ENCODE measurements at places on chromosomes 7 and 10.
A peak's percentile ranks its signal among the peaks of the same experiment; 100 is the strongest.

DNA sequence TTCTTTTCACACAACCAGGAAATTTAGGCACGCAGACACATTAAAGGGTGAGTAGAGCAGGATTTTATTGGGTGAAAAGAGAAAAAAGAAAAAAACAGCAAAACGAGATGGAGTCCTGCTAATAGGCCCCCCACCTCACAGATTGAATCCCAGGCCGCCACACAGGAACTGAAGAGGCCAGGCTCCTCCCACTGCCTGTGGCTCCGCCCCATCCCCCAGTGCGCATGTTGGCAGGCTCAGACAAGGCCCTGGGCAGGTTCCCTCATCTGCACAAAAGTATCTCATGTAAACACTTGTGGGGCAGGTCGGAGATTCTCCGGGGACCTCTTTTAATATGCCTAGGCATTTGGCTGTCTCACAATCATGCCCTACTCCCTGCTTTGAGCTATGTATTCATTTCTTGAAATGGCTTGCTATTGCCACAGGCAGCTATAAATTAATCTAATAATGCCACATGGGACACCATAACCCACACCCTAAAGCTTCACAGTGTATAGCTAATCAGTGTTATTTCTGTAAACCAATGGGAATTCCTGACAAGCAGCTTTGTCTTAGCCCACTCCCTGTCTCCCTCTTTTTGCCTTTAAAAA, 76.2 kb upstream of the KIF5B start:
- no peak for DNase-seq

GRCh38 chr10:124323806-124324205, 94.9 kb downstream of the OAT start:
- no peak for DNase-seq

- DNase-seq = peak; percentile 65
Measured at GRCh38 chr7:101235050-101235449, 2.6 kb downstream of the CLDN15 start.

DNA sequence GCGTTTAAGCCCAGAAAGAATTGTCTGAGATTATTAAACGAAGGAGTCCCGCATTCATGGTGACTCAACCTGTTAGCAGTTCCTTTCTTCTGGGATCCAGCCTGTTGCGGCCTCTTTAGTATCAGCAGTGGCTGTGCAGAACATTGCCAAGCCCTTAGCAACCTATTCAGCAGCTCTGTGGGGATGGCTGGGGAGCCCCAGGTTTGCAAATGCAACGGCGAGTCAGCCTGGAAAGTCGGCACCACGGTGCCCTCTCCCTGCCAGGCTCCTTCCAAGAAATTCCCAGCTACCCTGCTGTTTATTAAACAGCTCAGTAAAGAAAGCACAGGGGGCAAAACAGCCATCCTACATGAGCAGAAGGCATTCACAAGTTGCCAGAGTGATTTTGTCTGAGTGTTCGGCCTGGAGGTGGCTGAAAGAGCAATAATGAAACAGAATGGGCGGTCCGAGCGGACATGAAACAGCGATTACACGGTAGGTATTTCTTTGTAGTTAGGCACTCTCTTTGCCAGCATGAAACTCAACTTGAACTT, 198.3 kb downstream of the BAMBI start:
- no peak for DNase-seq

GRCh38 chr7:7434329-7434728, 101.3 kb downstream of the COL28A1 start:
- DNase-seq = no peak

DNA sequence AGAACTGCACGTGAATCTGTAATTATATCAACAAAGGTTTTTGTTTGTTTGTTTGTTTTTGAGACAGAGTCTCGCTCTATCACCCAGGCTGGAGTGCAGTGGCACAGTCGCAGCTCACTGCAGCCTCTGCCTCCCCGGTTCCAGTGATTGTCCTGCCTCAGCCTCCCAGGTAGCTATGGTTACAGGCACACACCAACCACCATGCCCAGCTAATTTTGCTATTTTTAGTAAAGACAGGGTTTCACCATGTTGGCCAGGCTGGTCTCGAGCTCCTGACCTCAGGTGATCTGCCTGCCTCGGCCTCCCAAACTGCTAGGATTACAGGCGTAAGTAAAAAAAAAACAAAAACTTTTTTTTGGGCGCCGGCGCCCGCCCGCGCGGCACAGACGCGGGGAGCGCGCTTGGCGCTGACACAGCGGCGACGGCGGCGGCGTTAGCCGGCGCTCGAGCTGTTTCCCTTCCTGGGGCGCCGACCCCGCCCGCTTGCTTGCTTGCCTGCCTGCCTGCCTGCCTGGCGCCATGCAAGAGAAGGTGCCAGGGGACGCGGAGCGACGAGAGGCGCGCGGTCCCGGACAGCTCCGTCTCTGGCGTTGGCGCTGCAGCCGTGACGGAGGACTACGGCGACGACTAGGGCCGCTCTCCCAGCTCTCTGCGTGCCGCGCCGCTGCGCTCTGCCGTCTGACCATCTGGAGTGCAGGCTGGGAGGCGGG, 171.4 kb upstream of the NUPR2 start:
- no peak for DNase-seq

DNA sequence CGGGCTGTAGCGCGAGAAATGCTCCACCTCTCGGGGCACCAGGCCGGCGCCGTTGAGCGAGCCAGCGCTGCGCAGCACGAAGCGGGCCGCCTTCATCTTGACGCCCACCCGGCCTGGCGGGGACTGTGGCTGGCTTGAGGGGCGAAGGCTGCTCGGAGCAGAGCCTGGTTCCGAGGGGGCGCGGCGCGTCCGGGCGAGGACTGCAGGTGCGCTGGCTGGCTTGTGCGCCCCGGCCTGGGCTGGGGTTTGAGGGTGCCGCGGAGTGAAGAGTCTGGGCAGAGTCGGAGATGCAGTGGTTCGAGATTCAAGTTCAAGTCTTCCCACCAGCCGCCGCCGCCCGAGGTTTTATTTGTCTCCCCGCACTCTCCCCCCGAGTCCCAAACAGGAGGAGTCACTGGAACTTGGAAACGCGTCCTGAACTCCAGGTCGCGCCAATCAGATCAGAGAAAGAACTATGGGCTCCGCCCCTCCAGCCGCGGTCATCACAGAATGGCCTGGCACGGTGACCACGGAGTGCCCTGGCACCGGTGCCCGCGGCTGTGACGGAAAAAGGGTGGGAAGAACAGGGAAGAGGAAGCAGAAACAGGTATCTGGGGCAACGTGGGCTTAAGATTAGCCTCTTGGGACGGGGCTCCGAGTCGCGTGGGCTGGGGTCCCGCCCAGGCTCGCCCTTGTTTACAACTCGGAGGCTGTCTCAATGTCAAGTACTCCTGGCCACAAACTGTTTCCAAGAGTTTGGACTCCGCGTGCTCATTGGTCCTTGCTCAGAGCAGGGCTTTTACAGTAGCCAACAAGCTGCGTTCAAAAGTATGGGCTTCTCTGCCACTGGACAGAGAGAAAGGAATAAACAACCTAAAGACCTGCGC, at the start of gene PDK4:
PDK4 (minus strand) TSS at position 319 of the 866 bp plus-strand sequence; CDS start at position 96, 223 bp downstream.
- peak; percentile 50 for DNase-seq

GRCh38 chr10:68955355-68955831, 577 bp upstream of the DDX21 start:
- DNase-seq = no peak

DNA sequence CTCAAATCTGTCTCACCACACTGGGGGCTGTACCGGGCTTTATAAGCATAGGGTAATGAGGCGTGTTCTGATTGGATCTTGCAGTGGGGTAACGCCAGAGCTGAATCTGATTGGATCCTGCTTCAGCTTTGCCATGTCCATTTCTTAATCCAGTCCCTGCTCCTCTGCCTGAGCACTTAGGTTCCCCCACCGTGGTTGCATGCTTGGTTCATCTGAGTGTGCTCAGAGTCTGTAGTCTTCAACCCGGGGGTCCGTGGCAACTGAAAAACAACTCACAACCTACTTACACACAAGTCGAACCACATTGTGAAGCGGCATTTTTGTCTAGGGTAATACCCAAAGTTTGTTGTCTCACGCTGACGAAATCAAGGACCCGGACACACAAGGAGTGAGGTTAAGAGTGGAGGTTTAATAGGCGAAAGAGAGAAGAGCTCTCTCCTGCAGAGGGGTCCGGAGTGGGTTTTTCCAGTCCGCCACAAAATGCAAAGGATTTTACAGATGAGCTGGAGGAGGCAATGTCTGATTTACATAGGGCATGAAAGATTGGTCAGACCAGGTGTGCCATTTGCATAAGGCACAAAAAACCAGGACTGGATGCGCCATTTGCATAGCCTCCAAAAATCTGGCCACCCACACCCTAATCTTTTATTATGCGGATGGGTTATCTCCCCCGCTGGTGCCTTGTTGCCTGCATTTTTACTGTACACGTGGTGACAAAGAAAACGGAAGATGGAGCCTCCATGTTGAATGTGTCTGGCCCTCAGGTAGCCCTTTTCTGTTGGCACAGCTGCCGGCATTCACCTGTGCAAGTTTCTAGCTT, 641.8 kb upstream of the FOXK1 start:
- no peak for DNase-seq

- no peak for DNase-seq
Measured at GRCh38 chr7:140732416-140732815, 35.9 kb downstream of the NDUFB2 start.

GRCh38 chr10:30442019-30442606, 8.1 kb downstream of the MAP3K8 start:
- no peak for DNase-seq

DNA sequence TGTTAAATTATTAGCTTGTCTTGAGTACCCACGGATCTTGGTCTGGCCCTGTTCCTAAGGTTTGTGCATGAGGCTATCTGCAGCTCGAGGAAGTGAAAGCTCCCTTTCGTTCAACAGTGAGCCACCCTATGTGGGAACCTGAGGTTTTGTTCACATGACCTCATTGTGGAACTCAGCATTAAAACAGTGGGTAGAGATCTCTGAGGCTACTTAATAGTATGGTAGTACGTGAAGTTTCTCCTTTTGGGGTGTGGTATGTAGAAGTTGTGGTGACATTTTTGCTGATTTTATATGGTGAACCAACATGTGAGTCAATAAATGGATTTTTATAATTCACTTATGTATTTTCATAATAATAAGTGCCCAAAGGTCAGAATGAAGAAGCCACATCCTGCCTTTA, 252.7 kb upstream of the FERD3L start:
- DNase-seq = peak; percentile 60

DNA sequence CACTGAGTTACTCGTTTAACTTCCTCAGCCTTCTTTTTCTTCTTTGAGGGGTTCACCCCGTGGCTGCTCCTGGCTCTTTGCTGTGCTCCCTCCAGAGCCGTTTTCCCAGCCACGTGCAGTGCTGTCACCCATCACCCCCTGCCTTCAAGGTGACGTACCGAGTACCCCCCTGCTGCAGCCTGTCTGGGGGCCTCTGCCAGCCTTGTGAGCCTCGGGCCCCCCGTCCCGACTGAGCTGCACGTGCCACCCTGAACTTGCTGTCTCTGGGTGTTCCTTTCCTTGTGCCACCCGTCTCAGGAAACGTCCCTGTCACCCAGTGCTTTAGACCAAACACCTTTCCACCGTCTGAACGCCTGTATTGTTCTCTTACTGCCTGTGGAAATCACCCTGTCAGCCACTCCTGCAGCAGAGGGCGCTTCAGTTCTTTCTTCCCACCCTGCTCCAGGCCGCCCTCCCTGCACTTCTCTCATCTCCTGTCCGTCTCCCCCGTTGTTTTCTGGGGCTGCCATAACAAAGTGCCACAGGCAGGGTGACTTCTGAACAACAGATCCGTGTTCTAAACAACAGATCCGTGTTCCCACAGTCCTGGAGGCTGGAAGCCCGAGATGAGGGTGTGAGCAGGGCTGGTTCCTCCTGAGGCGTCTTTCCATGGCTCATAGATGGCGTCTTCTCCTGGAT, 44.6 kb downstream of the WDR37 start:
- no peak for DNase-seq

DNA sequence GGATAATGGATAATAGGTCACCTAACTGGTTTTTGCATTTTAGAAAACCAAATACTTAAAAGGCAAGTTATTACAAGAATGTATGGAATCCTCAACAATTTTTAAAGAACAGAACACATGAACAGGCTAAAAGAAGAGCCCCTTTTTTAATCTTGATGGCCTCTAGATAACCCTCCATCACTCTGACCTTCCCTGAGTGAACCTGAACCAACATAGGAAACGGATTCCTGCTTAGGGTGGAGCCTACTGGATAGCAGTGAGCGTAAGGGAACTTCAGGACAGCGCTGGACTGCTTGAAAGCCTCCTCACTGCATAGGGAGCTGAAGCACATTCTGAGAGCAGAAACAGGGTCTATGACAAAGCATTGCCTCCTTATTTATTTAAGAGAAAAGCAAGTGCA, 20.5 kb downstream of the TRPV5 start:
- no peak for DNase-seq

- DNase-seq = no peak
Measured at GRCh38 chr10:132299371-132300336, 8.1 kb downstream of the STK32C start.

- peak; percentile 21 for DNase-seq
Measured at GRCh38 chr10:351770-352334, 216.6 kb downstream of the ZMYND11 start.

DNA sequence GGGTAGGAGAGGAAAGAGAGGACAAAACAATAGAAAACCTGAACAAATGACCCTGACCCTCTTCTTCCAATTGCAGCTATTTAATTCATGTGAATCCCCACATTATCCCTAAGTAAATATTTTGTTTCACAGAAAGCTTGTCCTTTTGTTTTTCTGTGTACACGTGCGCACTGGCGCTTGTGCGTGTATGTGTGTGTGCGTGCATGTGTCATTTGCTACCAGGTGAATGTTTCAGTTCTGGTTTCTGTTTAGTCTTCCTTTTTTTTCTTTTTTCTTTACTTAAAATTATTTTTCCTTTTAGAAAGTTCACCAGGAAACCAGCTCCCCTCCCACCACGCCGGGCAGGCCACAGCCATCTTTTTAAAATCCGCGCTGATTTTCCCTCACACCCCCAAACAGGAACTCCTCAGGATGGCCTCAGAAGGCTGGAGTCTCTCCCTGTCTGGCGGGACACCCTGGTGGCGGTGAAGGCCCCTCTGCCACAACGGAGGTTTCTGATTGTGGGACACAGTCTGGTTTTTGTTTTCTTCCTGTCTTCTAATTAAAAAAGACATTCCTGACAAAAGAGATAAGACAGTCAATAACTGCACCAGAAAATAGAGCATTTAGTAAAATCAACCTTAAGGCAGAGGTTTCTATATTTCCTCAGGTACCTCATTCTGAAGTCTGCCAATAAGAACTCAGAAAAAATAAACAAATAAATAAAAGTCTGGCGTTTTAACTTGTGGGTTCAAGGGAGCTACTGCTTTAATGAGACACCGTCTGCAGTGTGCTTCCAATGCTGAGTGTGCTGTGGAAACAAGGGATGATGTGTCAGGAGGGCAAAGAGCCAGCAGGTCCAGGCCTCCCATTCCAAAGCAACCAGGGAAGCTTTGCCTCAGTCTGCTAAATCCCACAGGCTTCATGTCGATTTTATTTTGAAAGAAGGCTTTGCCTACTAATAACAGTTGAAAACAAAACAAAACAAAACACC, 17.4 kb downstream of the IRF5 start:
- no peak for DNase-seq

DNA sequence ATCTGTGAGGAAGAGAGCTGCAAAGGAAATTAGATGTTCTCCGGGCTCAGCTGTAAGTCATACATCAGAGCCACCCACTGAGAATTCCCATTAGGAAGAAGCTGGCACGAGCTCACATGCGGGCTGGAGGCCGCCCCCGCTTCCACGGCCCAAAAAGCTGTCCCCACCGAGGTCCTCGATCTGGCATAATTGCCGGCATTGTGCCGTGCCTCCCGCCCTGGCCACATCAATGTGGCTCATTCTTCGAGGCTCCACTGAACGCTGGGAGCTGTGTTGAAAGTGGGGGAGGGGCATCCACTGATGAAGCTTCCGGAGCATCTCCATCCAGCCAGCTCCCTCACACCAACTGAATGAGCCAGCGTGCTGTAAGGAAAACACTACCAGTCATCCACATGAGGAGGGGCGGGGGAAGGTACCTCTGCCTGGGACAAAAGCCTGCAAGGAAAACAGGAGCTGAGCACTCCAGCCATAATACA, 173.1 kb downstream of the PTPRN2 start:
- DNase-seq = no peak
